Activated T-cell treated with anti-CD3 and anti-CD28 coated beads, Interleukin-2, amount 50 U/mL, for 72 hours (primary cell): ENCODE measurements at places on chromosomes 2 and 18.

DNA sequence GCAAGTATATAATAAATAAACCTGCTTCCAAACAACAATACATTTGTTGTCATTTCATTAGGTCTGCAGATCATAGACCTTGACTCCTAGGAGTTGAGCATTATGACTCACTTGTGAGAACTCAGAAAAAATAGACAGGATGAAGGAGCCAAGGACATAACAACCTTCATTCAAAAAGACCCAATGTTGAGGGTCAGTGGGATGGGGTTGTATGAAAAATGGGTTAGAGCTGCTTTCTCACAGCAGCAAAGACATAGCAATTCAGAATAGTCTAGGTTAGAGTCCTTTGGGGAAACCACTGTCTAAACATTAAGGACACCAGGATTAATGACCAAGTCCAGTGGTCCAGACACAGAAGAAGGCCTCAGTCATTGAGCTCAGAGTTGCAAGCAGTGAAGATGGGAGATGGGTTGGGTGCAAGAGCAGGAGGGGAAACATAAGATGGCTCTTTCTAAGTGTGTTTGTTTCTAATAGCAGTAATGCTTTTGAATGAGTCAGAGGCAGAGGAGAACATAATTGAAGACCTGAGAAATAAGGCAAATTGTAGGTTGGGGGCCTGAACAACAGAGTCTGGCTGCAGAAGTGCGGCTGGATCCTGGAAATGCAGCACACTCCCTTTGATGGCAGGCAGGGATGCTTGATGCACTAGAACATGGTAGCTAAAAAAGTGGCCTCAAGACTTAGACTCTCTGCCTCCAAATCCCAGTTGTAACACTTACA, 3.7 kb upstream of the SERPINB10 start:
- peaks cover 5% of the 10 kb centered on the region for H3K4me1 ChIP-seq
- H3K27me3 ChIP-seq = peaks cover 30% of the 10 kb centered on the region
- H3K27ac ChIP-seq = no peak overlapping the region

DNA sequence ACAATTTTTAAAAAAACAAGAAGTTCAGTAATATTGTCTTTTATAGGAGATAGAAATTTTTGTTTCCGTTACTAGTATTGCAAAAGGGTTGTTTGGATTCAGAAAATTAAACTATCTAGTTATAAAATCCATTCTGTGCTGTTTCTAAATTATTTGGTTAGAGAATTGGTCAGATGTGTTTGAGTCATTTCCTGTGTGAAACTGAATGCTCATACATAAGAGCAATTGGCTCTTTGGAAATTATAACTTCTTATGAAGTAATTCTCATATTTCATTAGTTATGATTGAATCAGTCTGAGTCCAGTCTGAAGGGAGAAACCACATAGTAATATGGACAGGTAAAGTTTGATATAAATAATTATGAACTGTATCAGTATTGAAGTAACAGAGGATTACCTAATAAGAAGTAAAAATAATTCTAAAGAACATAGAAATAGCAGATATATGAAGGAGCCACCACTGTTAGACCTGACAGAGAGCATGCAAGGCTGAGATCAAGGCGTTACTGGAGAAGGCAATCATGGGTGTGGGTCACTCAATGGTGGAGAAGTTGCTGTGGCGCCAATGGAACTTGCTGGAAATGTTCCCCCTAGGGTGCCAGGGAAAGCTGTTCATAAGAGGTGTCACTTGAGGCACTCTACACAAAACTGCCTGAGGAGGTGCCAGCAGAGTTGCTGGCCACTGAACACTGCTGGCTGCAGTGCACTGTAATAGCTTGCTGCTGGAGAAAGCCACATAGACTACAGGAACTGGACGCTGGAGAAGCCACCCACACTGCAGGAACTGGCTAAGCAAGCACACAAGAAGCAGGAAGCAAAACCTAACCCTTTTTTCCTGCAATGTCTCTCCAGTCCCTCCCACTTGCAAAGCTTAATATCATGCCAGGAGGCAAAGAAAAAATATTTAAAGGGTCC, 18.0 kb upstream of the FAP start:
- no peak for DNase-seq
- H3K36me3 ChIP-seq = no peaks in the 10 kb centered on the region
- H3K4me3 ChIP-seq = no peak overlapping the region
- no peaks in the 10 kb centered on the region for H3K27me3 ChIP-seq
- H3K27ac ChIP-seq = no peak overlapping the region

- no peaks in the 10 kb centered on the region for H3K4me1 ChIP-seq
- no peaks in the 10 kb centered on the region for H3K27me3 ChIP-seq
- no peaks in the 10 kb centered on the region for H3K36me3 ChIP-seq
- no peak overlapping the region for H3K4me3 ChIP-seq
- no peak overlapping the region for H3K27ac ChIP-seq
These were observed 46.0 kb upstream of the COBLL1 start for GRCh38 chr2:164887434-164888144.

DNA sequence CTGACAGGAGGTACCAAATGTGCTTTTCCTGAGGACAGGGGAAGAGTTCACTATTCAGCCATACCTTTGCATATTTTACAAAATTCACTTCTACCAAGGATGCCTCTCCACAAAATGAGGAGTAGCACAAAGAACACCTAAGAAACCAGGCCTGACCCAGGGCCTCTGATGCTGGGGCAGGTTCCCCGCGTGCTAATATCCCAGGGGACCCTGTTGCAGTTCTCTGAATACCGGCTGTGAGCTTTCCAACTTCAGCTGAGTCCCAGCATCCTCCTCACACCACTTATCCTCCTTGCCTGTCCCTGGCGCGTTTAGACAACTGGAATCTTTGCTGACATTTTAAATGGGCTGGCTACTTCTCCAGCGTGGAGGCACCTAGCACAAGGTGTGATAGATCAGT, 142.3 kb downstream of the BCL2 start:
- H3K4me3 ChIP-seq = no peak overlapping the region
- no peaks in the 10 kb centered on the region for H3K27me3 ChIP-seq
- peaks cover 12% of the 10 kb centered on the region for H3K36me3 ChIP-seq
- no peak for DNase-seq
